ENCODE measurements at places on chromosomes 5 and 9.

GRCh38 chr5:124274949-124275348 lies 471.5 kb downstream of the ZNF608 start:
- DNase-seq: no peak

GRCh38 chr9:124256517-124257069 lies 1.2 kb upstream of the NEK6 start:
- DNase-seq: no peak

DNA sequence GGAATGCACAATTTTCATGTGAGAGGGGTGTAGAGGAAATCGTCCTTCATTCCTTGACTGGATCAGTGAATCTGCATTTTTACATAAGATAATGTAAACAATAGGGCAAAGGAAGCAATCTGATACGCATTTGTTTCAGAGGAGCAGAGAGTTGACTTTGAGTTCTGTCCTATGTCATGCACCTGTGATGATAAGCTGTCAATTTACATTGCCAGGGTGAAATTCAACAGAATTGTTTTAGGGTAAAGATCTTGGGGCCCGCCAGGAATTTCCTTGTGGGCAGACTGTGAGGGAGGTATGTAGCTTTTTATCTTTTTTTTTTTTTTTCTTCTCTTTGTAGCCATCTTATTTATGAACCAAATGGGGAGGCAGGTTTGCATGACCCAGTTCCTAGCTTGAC lies 58.3 kb upstream of the LARP1 start:
- DNase-seq: no peak

DNA sequence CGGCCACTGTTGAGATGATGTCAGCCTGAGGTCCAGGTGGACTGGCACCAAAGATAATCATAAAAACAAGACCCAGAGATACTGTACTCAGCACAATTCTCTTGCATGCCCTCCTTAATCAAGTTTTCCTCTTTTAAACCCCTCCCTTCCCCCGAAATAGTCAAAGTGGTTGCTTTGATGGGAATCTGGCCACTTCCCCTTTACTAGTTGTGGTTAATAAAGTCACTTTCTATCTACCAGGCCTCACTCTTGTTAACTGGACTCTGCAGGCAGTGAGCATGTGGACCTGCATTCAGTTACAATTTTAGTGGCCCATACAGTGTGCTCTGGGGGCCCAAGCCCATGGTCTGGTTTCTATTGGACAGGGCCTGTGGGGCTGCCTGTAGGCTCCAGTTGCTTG lies 17.5 kb downstream of the FBP2 start:
- DNase-seq: no peak

DNA sequence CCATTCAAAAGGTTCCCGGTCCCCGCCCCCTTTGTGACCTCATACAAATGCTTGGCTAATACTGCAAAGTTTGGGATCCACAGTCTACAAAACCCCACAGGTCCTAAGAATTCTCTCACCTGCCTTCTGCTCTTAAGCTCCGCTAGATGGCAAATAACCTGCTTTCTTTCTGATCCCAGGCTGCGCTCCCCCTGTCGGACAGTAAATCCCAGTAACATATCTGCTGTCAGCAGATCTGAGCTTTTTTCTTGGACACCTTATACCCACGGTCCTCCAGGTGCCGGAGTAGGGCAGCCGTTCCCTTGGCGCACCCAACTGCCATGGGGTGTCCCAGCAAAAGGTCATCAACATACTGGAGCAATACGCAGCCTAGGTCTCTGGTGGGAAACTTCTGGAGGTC lies 39.0 kb upstream of the PPP1R26 start:
- no peak for DNase-seq

Measured in activated T-helper 9 cell treated with anti-CD3 and anti-CD28 coated beads, Interleukin-2, amount 50 U/mL, for 16 hours (primary cell).